ENCODE measurements at places on chromosomes 3 and 15.

- no peak for DNase-seq
These were observed 53.2 kb downstream of the CHAC1 start for GRCh38 chr15:41006479-41006878.

GRCh38 chr15:38300395-38300794 lies 47.8 kb downstream of the SPRED1 start:
- DNase-seq, result peak; percentile 3

- no peak for DNase-seq
These were observed 273.9 kb downstream of the IGSF11 start for GRCh38 chr3:118760585-118761290.

GRCh38 chr3:25493246-25493645 lies 65.2 kb downstream of the RARB start:
- no peak for DNase-seq

GRCh38 chr15:88901508-88902220 lies 6.3 kb upstream of the HAPLN3 start:
- DNase-seq, result no peak

- DNase-seq, result no peak
These were observed 34.1 kb downstream of the ADAM10 start for GRCh38 chr15:58715266-58715917.

GRCh38 chr3:72115307-72115706 lies 330.4 kb upstream of the PROK2 start:
- DNase-seq, result no peak

- DNase-seq, result peak; percentile 15
These were observed 74.2 kb upstream of the BHLHE40 start for GRCh38 chr3:4904811-4905695.
